ENCODE measurements at places on chromosomes 13 and 19.

DNA sequence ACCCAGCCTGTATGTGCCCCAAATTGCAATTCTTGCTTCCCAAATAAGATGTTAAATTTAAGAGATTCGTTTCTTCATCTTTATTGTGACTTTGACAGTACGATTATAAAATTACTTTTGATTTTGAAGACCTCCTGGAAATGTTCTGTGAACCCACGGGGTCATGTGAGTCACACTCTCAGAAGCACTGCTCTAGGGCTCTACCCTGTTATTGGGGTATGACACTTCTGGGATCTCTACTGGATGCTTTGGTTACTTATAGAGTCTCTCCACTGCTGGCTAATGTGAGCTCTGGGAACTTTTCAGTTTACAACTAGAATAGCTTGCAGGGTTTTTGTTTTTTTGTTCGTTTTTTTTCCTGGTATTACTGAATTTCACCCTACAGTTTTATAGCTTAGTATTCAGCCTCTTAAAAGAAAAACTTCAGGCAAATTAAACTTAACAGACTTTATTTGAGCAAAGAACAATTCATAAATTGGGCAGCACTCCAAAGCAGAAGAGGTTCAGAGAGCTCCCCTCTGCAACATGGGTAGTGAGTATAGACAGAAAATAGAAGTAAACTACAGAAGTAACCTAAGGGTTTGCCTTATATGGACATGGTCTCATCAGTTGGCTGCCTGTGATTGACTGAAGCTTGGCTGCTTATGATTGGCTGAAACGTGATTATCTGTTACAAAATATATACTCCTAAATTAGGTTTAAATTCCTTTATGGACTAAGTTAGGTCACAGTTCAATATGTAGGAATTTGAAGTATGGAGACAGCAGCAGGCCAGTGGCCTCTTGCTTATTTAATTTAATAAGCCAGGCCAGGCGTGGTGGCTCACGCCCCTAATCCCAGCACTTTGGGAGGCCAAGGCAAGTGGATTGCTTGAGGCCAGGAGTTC is 28.5 kb upstream of the PSPC1 start:
- no peak for DNase-seq

DNA sequence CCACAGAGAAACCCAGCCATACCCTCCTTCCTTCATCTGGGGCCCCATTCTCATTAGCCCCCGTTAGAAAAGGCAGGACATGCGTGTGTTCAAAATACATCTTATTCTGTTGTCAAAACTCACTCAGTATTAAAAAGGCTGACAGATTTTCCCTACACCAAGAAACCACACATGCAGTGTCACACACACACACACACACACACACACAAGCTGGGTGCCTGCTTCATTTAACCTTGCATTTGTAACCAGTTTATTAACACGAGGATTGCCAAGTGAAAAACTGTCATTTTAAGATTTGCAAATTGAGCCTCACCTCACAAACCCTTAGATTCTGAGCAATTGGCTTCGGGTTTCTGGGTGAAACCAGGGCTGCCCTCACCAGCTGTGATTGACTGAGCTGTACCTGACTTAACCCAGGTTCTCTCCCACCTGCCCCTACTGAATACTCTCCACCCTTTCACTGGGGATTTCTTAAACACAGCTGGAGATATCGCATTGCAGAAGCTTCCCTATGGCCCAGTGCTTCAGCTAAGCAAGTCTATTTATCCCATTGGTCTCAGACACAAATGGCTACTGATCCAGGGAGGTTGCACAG is 172.7 kb upstream of the ZNF507 start:
- no peak for DNase-seq

DNA sequence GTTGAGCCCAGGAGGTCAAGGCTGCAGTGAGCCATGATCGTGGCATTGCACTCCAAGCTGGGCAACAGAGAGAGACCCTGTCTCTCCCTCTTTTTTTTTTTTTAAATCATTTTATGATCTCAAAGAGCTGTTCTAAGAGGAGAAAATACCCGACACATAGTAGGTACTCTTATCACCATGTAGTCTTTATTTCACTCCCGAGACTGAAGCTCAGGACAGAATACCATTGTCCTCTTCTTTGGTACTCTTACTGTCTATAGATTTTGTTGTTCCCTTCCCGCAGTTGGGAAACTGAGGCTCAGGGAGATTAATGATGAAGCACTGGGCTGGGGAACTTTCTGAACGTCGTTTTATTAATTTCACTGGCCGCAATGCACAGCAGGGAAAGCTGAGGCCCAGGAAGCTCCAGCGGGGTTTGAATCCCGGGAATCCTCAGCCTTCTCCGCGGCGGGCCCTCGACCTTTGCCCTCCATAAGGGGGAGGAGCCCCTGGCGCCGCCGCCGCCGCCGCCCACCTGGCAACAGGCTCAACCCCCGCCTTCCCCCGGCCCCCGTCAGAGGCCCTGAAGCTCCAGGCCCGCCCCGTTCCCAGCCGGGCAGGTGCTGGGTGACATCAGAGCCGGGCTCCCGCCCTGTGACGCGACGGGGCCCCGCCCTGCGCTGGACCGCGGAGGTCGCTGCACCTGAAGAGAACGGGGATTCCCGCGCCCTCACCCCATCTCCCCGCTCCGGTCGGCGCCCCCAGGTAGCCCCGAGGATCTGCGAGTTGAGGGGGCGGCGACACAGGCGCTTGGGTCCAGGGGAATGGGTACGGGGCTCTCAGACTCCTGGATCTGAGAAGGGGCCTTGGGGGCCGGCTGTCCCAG is 1.6 kb downstream of the MYH14 start:
- DNase-seq: no peak

GRCh38 chr13:21970172-21970571 is 299.3 kb downstream of the FGF9 start:
- no peak for DNase-seq

DNA sequence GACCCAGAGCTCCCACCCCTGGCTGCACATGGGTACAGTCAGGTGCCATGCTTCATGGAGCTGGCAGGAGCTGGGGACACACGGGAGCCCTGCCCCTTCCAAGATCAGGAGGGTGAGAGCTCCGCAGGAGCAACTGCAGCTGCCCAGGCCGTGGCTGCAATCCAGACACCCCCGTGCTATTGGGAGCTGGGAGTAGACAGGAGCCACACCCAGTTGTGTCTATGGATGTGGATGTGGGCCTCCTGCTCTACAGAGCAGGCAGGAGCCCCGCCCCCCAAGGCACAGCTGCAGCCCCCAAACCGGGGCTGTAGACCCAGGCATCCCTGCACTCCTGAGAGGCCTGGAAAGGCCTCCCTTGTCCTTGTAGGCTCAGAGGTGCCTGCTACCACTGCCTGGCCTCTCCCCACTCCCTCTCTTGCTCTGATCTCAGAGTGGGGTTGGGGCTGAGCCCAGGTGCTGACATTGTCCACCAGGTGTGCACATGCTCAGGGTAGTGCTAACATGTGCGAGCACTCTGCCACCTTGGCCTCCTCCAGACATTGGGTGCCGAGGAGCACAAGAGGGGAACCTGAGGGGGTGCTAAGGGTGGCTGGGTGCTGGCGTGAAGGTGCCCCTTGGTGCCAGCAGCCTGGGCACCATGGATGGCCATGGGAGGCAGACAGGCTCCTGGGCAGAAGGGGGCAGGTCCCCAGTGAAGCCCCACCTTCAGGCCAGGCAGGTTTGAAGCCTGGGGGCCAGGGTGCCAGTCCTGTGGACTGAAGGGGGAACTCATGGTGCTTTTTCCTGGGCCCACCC is 8.0 kb upstream of the BAX start:
- DNase-seq: no peak

DNA sequence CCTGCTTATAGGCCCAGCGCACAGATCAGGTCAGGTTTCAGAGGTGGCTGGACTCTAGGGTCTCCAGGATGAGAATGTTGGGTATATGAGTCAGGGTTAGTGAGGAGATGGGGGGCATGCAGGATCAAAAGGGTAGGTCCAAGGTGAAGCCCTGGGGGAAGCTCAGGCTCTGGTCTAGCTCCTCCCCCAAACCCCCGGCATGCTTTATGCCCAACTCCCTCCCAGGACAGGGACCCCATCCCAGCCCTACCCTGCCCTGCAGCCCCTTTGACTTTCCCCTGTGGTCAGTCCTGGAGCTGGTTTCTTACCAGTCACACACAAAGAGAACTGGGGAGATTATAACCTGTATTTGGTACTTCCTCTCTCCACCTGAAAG is 9.8 kb upstream of the CEACAM18 start:
- DNase-seq: no peak

- DNase-seq: no peak
These were observed 28.0 kb upstream of the FREM2 start for GRCh38 chr13:38658906-38659305.

- no peak for DNase-seq
These were observed 266.1 kb upstream of the TMTC4 start for GRCh38 chr13:100940658-100941057.

- no peak for DNase-seq
These were observed 43.6 kb downstream of the ZNF611 start for GRCh38 chr19:52691215-52691610.

- DNase-seq: no peak
These were observed 4.9 kb upstream of the GARIN5A start for GRCh38 chr19:50481351-50482149.

- no peak for DNase-seq
These were observed 1255.1 kb downstream of the SLITRK1 start for GRCh38 chr13:82627183-82627582.

- no peak for DNase-seq
These were observed 17.9 kb downstream of the PPP1R37 start for GRCh38 chr19:45110851-45111266.

- no peak for DNase-seq
These were observed 15.5 kb upstream of the SPACA4 start for GRCh38 chr19:48591021-48591420.

DNA sequence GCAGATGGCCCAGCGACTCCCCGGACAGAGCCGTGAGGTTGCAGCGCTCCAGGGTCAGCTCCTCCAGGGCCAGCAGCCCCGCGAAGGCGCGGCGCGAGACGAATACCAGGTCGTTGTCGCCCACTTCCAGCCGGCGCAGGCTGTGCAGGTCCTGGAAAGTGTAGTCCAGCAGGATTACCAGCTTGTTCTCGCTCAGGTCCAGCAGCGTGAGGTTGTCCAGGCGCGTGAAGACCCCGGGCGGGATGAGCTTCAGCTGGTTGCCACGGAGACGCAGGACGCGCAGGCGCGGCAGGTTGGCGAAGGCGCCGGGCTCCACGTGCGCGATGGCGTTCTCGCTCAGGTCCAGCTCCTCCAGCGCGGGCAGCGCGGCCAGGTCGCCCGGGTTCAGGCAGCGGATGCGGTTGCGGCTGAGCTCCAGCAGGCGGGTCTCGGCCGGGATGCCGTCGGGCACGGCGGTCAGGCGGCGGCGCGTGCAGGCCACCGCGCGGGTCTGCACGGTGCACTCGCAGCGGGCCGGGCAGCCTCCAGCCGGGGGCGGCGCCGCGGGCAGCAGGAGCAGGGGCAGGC is 9.3 kb upstream of the PEAK3 start:
- no peak for DNase-seq

GRCh38 chr13:71274923-71275608 is 591.9 kb downstream of the DACH1 start:
- no peak for DNase-seq

DNA sequence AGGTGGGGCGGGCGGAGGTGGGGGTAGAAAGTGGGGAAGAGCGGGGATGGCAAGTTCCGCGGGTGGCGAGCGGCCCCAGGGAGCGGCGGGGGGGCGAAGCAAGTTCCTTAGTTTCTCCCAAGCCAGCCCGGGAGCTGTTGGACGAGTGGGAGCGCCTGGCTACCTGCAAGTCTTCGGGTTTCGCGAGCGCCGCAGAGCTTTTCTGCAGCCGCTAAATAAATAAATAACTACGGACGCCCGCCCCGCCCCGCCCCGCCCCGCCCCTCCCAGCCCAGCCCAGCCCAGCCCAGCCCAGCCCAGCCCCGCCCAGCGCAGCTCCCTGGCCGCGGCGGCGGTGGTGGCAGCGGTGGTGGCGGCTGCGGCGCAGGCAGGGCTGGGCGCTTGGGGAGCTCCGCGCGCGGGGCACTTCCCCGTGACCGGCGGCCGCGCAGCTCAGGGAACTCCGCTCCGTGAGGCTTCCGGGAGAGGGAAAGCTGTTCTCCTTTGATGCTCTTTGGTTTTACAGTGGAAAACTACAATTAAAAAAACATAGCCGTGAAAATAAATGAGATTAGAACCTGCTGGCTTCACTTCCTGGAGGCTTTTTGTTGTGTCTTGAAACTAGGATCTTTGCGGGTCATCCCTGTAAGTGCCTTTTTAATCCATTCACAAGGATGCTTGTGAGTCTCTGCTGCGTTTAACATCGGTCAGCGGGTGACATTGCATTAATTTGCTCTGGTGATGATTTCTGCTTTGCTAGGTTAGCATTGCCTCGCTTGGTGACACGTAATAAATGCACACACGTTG is at the start of gene UBE2L5:
Gene UBE2L5, plus strand, starts transcription at position 440 of the 786 bp plus-strand sequence. CDS start 5,498 bp downstream, outside the sequence.
- peak; percentile 45 for DNase-seq

DNA sequence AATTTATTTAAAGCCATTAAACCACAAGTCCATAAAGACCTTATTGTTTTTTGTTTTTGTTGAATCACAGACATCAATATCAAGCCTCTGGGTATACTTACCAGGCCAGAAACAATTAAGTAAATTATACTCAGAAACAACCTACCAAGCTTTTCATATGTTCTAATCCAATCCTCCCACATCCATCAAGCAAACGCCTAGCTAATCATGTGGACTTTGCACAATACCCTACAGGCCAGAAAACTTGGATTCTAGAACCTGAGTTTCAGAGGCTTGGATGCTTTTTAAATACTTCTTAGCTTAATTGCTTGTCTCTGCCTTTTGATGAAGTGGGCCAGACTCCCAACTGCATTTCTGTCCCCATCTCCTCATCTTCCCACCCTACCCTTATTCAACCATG is 39.9 kb downstream of the TGDS start:
- DNase-seq: no peak

- no peak for DNase-seq
These were observed 31.5 kb downstream of the COL4A2 start for GRCh38 chr13:110338441-110339101.

GRCh38 chr13:46184277-46184699 is 2.3 kb upstream of the LCP1 start:
- peak; percentile 63 for DNase-seq

- DNase-seq: no peak
These were observed 17.8 kb downstream of the NFILZ start for GRCh38 chr19:8648240-8648639.

DNA sequence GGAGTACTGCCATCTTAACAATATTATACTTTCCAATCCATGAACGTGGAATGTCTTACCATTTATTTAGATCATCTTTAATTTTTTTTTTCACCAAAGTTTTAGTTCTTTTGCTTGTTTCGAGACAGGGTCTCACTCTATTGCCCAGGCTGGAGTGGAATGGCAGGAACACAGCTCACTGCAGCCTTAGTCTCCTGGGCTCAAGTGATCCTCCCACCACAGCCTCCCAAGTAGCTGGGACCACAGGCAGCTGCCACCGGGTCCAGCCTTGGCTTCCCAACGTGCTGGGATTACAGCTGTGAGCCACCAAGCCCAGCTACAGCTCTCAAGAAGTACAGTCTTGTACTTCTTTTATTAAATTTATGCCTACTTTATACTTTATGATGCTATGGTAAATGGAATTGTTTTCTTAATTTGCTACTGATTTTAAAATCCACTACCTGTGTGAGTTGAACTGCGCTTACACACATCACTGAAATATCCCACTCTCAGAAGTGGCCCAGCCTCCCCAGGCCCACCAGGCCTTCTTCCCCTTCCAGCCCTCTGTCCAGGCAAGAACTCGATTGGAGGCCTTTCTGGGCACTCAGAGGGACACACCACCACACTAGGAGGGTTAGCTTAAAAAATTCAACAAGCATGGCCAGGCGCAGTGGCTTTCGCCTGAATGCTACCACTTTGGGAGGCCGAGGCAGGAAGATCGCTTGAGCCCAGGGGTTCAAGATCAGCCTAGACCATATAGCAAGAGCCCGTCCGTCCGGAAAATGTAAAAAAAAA is 1.0 kb upstream of the PGLS start:
- DNase-seq: no peak

- no peak for DNase-seq
These were observed 1038.0 kb upstream of the ATXN8OS start for GRCh38 chr13:69069554-69070133.
